ENCODE measurements at places on chromosomes 16 and 17.

DNA sequence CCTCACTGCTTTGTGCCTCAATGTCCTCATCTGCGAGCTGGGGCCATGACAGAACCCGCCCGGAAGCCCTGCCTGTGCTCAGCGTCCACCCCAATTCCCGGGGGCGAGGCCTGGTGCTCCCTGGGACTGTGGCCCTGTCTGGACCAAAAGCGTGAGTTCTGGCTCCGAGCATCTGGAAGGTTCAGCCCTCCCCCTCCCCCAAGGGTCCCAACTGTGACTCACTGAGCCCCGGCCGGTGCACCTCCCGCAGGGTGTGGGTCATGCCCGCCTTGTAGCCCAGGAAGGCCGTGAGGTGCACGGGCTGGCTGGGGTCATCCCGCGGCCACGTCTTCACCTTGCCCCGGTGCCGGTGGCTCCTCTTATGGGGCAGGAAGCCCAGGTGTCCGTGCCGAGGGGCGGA is 755 bp downstream of the RPL3L start:
- no peak overlapping the region for H3K27ac ChIP-seq
- no peak for DNase-seq
- peaks cover 1% of the 10 kb centered on the region for H3K27me3 ChIP-seq

GRCh38 chr16:64532117-64532516 is 589.7 kb downstream of the CDH11 start:
- no peaks in the 10 kb centered on the region for H3K4me1 ChIP-seq
- H3K36me3 ChIP-seq = no peaks in the 10 kb centered on the region
- no peaks in the 10 kb centered on the region for H3K27me3 ChIP-seq

DNA sequence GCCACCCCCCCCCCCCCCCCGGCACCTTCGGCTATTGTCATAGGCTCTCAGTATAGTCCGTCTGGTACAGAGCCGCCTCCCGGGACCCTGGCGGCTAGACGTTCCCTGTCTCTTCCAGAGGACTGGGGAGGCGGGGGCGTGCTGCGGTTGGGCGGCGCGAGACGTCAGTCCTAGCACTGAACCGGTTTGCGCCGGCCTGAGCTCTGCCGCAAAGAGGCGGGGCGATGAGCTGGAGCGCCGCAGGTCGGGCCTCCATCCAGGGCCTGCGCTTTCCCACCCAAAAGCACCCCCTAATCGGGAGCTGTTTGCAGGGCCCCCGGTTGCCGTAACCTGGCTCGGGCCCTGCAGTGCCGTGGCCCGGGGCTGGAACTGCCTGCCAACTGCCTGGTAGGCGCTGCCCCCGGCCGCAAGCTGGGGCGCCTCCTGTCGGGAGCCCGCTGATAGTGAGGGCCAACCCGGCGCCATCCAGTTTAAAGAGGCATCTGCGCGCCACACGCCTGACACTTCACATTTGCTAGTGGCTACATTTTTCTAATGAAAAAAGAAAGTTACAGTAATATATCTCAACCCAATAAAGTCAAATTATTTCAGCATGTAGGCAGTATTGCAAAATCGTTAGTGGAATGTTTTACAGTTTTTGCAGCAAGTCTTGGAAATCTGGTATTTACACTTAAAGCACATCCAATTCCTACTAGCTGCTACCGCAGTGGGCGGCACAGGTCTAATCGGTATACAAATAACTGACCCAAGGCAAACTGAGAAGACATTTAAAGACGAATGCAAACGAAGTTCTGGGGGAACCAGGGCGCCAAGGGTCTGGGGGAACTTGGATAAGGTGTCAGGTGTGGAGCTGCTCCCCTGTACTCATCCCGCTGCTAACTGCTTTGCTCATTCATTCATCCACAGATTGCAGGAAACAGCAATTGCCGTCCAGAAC is 753 bp upstream of the USP22 start:
- peak overlapping the region; percentile 78 for H3K4me3 ChIP-seq
- H3K4me1 ChIP-seq = peaks cover 24% of the 10 kb centered on the region
- H3K27me3 ChIP-seq = no peaks in the 10 kb centered on the region
- peaks cover 8% of the 10 kb centered on the region for H3K36me3 ChIP-seq

- peaks cover 49% of the 10 kb centered on the region for H3K4me1 ChIP-seq
- peak overlapping the region; percentile 20 for H3K27ac ChIP-seq
- peaks cover 3% of the 10 kb centered on the region for H3K27me3 ChIP-seq
- peak overlapping the region; percentile 5 for H3K4me3 ChIP-seq
- DNase-seq = peak; percentile 47
Measured at GRCh38 chr16:75379911-75380847, 53.1 kb downstream of the CFDP1 start.

DNA sequence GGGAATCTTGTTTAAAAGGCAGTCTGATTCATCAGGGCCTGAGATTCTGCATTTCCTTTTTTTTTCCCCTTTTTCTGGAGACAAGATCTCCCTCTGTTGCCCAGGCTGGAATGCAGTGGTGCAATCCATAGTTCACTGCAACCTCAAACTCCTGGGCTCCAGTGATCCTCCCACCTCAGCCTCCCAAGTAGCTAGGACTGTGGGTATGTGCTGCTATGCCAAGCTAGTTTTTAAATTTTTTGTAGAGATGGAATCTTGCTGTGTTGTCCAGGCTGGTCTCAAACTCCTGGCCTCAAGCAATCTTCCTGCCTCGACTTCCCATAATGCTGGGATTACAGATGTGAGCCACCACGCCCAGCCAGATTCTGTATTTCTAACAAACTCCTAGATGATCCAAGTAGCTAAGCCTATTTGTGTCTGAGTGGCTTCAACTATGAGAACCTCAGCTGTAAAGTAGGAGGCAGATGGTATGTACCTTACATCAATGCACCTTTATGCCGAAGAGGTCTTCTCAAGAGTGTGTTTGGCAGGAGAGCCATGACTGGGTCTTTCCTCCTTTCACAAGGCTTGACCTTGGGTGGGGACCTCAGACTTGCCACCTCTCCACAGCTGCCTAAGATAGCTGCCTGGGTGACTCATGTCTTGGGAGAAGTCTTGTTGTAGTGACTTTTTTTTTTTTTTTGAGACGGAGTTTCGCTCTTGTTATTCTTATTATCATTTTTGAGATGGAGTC is 10.9 kb downstream of the LDAF1 start:
- peaks cover 31% of the 10 kb centered on the region for H3K36me3 ChIP-seq
- no peak overlapping the region for H3K4me3 ChIP-seq
- no peaks in the 10 kb centered on the region for H3K27me3 ChIP-seq
- peaks cover 3% of the 10 kb centered on the region for H3K4me1 ChIP-seq
- H3K27ac ChIP-seq = no peak overlapping the region

GRCh38 chr17:3475812-3476610 is at the start of gene ASPA:
Gene ASPA (plus strand): TSS chr17:3475997. CDS start chr17:3476160, 163 bp downstream.
- no peak within 1 kb of the TSS for H3K4me3 ChIP-seq
- H3K27me3 ChIP-seq = peaks cover 5% of the 10 kb centered on the region
- no peak for DNase-seq
- peaks cover 5% of the 10 kb centered on the region for H3K4me1 ChIP-seq

- H3K4me3 ChIP-seq = no peak overlapping the region
- no peak overlapping the region for H3K27ac ChIP-seq
- DNase-seq = no peak
- no peaks in the 10 kb centered on the region for H3K36me3 ChIP-seq
- H3K4me1 ChIP-seq = peaks cover 26% of the 10 kb centered on the region
Measured at GRCh38 chr17:34374457-34374856, 11.4 kb upstream of the CCL1 start.

Data from activated CD4-positive, alpha-beta memory T cell treated with anti-CD3 and anti-CD28 coated beads for 36 hours (primary cell).